ENCODE measurements at places on chromosomes 11 and 22.
A peak's percentile ranks its signal among the peaks of the same experiment; 100 is the strongest.

GRCh38 chr11:115990004-115990447 lies 485.8 kb upstream of the CADM1 start:
- DNase-seq: no peak

GRCh38 chr11:70612459-70613141 lies 214.3 kb downstream of the CTTN start:
- no peak for DNase-seq

- no peak for DNase-seq
Observed at GRCh38 chr11:34175284-34176019, 70.0 kb downstream of the NAT10 start.

DNA sequence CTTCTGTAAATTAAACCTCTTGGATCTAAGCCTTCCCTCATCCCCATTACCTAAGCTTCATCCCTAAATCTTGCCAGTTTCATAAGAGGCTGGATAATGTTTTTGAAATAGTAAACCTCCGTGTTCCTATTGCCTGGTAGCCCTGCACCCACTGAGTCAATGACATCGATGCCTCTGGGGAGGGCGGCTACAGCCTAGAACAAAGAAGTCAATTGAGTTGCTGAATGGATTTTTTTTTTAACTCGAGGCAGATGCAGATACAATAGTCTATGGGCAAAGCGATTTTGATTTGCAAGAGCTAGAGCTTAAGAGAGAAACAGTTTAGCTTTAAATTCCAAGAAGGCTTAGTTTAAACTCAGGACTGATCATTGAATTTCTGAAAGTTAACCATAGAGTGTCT lies 121.3 kb downstream of the NECTIN1 start:
- no peak for DNase-seq

DNA sequence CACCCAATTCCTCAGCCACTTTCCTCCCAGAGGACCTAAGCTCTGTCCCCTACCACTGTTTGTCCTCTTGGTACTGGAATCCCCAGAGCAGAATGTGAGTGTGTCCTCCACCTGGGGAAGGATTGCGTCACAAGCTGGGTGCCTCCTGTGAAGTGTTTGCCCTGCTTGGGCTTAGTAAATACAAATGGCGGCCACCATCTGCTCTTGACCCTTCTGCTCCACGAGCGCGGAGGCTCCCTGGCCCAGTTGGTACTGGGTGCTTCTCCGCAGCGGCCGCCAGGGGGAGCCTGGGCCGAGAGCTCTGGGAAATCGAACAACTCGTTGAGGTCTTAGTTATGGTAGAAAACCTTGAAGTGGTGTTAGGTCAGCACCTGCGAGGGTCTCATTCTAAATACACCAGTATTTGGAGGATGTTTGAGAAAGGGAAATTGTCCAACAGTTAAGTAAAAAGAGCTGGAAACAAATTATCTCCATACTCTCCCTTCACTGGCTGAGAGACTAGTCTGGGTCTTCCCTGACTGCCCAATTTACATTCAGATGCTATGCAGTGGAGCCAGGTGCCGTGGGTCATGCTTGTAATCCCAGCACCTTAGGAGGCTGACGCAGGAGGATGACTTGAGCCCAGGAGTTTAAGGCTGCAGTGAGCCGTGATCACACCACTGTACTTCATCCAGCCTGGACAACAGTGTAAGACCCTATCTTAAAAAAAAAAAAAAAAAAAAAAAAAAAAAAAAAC lies 74.6 kb upstream of the TEAD1 start:
- peak; percentile 32 for DNase-seq

GRCh38 chr11:77346906-77347603 lies 45.6 kb upstream of the GDPD4 start:
- DNase-seq: no peak

DNA sequence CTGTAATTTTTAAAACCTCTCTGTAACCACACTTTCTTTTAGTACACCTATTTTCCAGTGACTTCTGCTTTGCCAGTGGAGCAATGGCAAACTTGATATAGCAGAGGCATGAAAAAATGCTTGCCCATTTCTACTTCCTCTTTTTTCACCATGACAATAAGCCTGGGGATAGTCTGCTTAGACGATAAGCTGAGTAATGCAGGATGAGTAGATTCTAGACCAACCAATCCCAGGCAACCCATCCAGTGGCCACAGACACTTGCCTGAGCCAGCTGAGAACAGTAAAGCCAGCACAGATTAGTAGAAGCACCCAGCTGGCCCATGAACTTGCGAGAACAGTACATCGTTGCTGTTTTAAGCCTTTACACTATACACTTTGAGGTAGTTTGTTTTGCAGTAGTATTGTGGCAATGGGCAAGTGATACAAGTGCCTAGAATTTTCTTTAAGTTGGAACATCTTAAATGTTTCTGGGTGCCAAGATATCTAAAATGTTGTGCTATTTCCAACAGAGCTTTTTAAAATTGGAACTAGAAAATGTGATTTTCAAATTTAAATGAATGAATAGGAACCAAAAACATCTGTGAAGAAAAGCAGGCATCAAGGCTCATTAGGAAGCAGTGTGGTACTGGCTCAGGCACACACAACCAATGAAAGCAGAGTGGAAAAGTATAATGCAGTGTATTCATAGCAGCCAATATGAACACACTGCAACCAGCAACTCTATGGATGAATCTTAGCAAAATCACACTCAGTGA lies 37.7 kb downstream of the DDI1 start:
- DNase-seq: no peak

DNA sequence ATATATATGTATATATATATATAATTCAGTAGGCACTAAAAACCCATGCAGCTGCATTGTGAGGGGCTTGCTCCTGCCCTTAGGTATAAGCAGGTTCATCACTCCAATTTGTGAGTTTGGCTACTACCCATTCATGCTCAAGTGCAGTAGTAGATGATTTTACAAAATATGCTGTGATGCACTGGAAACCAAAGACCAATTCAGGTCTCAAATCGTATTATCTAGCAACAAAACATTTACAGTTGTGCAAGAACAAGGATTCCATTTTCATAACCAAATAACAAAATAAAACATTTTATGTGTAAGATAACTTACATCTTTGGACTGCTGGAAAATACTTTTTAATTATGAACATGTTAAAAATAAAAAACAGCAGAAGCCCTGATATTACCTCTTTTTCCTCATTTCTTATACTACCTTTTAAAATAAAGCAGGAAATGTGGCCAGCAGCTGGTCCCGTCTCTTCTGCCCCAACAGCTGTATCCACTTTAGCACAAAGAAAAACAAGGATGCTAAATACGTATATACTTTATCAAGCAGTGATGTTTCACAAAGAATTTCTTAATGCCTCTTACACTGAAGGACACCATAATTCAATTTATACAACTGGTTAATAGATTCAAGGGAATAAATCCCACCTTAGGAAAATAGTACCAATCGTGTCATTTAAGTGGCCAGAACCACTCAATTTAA lies 2.8 kb downstream of the CREBZF start:
- no peak for DNase-seq

DNA sequence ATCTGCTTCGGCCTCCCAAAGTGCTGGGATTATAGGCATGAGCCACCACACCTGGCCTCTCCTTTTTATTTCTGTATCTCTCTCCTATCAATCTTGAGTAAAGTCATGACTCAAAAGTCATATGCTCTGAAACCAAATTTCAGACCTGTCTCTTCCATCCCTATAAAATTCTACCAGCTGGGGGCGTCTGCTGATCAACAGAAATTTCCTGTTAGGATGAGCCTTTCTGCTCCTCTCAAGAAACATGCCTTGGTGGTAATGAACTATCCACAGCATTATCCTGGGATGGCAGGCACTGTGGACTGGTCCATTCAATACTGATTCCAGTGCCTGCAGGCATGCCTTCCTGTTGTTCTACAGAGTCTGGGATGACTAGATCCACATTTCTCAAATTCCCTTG lies 472.6 kb downstream of the NELL1 start:
- no peak for DNase-seq

- no peak for DNase-seq
Observed at GRCh38 chr22:45887202-45888131, 89.5 kb downstream of the WNT7B start.

- DNase-seq: no peak
Observed at GRCh38 chr11:112115386-112115785, 28.7 kb downstream of the SDHD start.

DNA sequence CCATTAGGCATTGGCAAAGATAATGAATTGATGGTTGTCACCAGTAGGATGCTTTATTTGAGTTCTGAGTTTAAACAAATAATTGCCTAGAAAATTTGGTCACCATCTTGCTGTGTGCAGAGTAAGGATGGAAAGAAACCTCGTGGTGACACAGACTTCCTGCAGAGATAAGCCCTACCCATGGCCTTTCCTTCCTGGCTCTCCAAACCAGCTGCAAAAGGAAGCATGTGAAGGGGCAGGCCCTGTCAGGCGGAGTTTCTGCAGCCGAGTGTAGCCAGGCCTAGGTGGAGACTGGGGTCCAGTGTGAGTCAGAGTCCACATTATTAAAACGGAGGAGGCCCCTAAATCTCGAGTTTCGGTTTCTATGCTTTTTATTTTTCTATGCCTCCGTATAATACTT lies 83.1 kb upstream of the ADSL start:
- DNase-seq: peak; percentile 17

GRCh38 chr11:131737357-131737756 lies 366.9 kb downstream of the NTM start:
- no peak for DNase-seq

GRCh38 chr11:126385991-126386728 lies 30.7 kb downstream of the ST3GAL4 start:
- no peak for DNase-seq

- DNase-seq: peak; percentile 49
Observed at GRCh38 chr11:45025716-45026492, 75.2 kb upstream of the TP53I11 start.

GRCh38 chr11:11807811-11808782 lies 33.7 kb upstream of the USP47 start:
- DNase-seq: no peak

- DNase-seq: no peak
Observed at GRCh38 chr22:50004918-50005317, 7.6 kb downstream of the IL17REL start.

- DNase-seq: no peak
Observed at GRCh38 chr11:114416441-114416961, 16.0 kb downstream of the RBM7 start.

DNA sequence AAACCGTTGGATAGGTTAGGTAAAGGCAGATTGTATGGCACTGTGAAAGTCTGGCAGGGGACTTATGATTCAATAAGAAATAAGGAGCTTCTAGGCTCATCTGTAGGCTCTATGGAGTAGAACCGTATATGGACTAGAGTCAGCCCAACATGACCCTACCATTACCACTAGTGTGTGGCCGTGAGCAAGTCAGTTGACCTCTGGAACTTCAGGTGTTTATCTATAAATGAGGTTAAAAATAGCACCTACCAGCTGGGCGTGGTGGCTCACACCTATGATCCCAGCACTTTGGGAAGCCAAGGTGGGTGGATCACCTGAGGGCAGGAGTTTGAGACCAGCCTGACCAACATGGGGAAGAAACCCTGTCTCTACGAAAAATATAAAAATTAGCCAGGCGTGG lies 4.4 kb downstream of the HINFP start:
- no peak for DNase-seq

- peak; percentile 43 for DNase-seq
Observed at GRCh38 chr11:120254788-120255518, 15.0 kb downstream of the POU2F3 start.

GRCh38 chr11:119019996-119020395 lies 1.4 kb downstream of the TRAPPC4 start:
- DNase-seq: no peak

Data from GM12891 (cell line).